Skeletal muscle cell (primary cell): ENCODE measurements at places on chromosomes 5 and 9.

DNA sequence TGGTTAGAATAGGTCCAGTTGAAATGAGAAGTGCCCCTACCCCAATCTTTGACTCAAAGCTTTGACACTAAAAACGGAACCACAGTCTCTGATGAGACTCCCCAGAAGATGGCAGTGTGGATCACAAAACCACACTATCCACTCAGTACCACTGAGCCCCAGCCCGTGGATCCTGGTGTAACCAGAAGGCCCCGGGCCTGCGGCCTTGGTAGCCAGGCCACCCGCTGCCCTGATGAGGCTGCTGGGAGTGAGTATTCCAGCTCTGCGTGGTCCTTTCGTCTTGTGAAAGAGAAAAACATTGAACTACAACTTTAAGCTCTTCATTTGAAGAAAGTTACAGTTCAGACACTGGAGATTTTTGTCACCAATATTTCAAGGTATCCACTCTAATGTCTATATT is 42.2 kb upstream of the FBP1 start:
- no peak for DNase-seq

- no peak for DNase-seq
Observed at GRCh38 chr9:99590840-99591239, 230.8 kb upstream of the NR4A3 start.

DNA sequence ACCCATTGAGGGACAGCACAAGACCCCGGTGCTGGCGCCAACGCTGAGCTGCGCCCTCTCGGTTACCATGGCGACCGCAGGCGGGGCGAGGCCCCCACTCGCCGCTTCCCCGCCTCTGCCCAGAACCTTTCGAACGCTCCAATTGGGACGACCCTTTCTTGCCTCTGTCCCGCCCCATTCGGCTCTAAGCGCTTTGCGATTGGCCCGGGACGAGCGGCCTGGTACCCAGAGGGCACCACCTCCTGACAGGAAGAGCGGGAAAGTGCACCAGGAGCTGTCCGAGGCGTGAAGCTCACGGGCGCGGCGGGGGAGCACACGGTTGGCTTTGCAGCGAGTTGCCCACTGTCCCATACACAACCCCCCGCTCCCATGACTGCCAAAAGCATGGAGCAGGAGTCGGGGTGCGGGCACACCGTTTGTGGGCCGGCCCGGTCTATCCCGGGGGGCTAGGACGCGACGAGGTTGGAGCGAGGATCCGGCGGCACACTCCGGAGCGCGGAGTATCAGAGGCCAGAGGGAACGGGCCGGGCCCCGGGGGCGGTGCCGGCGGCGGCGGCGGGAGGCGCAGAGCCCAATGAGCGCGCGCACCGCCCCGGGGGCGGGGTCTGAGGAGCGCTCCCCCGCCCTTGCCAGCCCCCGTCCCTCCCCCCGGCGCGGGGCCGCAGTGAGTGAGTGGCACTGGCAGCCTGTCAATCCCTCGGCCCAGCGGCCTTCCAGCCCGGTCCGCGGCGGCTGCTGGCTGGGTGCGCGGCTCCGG is 978 bp upstream of the PBX3 start:
- peak; percentile 80 for DNase-seq

GRCh38 chr9:110178281-110178680 is 29.7 kb downstream of the C9orf152 start:
- DNase-seq, result no peak

- no peak for DNase-seq
Observed at GRCh38 chr5:111309384-111309783, 85.2 kb downstream of the CAMK4 start.

DNA sequence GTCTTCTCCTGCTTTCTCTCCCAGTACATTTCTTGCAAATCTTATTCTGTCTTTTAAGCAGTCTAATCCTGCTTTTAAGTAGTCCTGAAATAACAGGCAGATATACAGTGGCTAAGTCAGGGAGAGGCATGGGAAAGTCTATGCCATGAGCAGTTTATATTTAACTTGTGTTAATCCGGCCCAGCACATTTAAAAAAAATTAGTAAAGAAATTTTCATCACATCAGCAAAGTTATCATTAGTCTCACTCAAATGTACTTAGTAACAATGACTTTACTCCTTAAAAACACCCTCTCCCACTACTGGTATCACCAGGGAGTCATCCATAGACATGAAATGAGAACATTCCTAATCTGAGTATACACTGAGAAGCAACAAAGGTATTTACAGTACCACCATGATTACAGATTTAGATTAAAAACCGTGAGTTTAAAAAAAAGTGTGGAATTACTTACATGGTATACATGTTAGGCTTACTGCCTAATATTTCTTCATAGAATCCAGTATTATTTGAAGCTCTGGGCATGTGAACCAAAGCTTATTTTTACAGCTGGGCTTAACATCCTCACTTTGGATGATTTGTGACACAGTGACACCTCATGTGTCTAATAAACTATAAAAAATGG is 75.9 kb upstream of the DAB2 start:
- no peak for DNase-seq

DNA sequence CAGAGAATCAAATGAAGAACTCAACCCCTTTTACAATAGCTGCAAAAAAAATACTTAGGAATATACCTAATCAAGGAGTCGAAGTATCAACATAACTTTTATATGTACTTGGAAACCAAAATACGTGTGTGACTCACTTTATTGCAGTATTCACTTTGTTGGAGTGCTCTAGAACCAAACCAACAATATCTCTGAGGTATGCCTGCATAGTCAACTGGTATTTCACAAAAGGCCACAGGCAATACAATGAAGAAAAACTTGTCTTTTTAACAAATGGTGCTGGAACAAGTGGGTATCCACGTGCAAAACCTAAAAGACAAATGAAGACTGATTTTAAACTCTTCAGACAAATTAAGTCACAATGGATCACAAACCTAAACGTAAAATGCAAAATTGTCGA is 385.7 kb downstream of the TLE1 start:
- DNase-seq, result no peak

DNA sequence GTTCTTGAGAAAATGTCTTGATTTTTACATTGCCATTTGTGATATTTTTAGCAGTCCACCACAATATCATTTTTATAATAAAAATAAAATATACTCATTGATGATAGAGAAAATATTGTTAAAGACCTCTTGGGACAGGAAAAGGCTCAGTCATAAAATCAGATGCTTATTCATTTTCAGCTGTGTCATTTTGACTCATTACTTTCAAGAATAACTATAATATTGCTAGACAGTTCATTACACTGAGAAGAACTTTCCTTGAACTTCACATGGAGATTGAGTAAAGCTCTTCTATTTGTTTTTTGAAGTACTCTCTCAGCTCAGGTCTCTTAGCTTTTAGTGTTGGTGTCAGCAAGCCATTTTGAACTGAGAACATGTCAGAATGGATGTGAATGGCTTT is 8.5 kb upstream of the MEIKIN start:
- no peak for DNase-seq

DNA sequence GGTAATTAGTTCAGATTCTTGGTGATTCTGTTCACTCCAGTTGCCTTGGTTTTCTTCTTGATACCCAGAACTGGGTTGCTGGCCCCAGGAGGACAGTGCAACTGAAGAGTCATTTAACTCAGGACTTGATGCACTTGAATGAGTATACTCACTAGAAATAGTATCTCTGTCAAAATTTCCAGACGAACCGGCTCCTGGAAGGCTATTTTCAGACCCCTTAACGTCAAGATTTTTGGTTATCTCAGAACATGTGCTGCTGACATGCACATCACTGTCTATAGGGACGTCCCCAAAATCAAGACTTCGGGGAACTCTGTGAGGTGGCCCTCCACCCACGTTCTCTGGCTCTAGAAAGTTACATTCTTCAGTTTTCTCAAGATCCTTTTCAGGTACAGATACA is 56.7 kb upstream of the PCA3 start:
- DNase-seq, result no peak

GRCh38 chr9:87498046-87498810 is 561 bp downstream of the DAPK1 start:
- DNase-seq, result no peak

- no peak for DNase-seq
Observed at GRCh38 chr5:109620651-109621050, 69.1 kb upstream of the MAN2A1 start.

- DNase-seq, result no peak
Observed at GRCh38 chr5:177132136-177133095, 1.2 kb upstream of the NSD1 start.

GRCh38 chr5:150234576-150235499 is 45.0 kb downstream of the SLC6A7 start:
- no peak for DNase-seq

DNA sequence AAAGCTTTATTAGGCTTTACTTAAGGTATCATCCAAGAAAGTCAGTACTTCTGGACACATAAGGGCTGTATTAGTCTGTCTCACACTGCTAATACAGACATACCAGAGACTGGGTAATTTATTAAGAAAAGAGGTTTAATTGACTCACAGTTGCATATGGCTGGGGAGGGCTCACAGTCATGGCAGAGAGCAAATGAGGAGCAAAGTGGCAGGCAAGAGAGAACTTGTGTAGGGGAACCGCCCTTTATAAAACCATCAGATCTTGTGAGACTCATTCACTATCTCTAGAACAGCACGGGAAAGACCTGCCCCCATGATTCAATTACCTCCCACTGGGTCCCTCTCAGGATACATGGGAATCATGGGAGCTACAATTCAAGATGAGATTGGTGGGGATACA is 49.2 kb upstream of the SLC44A1 start:
- no peak for DNase-seq

GRCh38 chr9:34417734-34418133 is 40.6 kb downstream of the FAM219A start:
- no peak for DNase-seq
